ENCODE measurements at places on chromosomes 16 and 17. TPM values are rescaled to one million over a fixed set of nuclear protein-coding genes. Genes with fewer than 3 reads are reported as not detected.

RND2 gene
- total RNA-seq = 0.07 TPM

CBX4 gene
- total RNA-seq = 30.6 TPM

IRX3 gene
- total RNA-seq = 5.8 TPM

SRL gene
- total RNA-seq = 0.06 TPM

KRTAP4-6 gene
- not detected for total RNA-seq

COL1A1 gene
- 8.7 TPM for total RNA-seq

POLR3K gene
- 33.4 TPM for total RNA-seq

UMOD gene
- total RNA-seq = not detected

CLEC18B gene
- 0.39 TPM for total RNA-seq

OR3A3 gene
- not detected for total RNA-seq

KRT17 gene
- 1.9 TPM for total RNA-seq

SUMO2 gene
- total RNA-seq = 378 TPM

PRCD gene
- total RNA-seq = 0.08 TPM

GRB7 gene
- total RNA-seq = 3.1 TPM

GDE1 gene
- 79.6 TPM for total RNA-seq

ATP2C2 gene
- total RNA-seq = 0.31 TPM

DPEP2 gene
- not detected for total RNA-seq

TUBG2 gene
- total RNA-seq = 17.1 TPM

ZG16B gene
- 0.69 TPM for total RNA-seq

VASN gene
- total RNA-seq = 6.0 TPM
